ENCODE measurements at places on chromosomes 11 and 22.

GRCh38 chr11:106507645-106508306, 430.3 kb downstream of the AASDHPPT start:
- DNase-seq, result no peak

DNA sequence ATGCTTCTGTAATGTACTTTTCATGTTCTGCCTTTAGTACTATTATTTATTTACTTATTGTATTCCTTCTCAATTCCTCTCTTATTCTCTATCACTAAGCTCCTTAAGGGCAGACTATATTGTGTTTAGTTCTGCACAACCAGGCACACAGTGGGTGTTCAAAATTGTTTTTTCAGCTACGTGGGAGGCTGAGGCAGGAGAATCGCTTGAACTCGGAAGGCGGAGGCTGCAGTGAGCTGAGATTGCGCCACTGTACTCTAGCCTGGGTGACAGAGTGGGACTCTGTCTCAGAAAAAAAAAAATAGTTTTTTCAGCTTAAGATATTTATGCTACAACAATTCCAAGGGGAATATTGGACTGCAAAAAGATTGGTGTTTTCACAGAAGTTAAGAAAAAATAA, 17.4 kb upstream of the DDX17 start:
- DNase-seq, result no peak

GRCh38 chr11:61911128-61911700, 6.2 kb downstream of the RAB3IL1 start:
- no peak for DNase-seq

GRCh38 chr11:44066732-44067141, 667 bp downstream of the ACCS start:
- DNase-seq, result no peak

GRCh38 chr11:63573881-63574855, 11.0 kb upstream of the PLAAT2 start:
- no peak for DNase-seq

DNA sequence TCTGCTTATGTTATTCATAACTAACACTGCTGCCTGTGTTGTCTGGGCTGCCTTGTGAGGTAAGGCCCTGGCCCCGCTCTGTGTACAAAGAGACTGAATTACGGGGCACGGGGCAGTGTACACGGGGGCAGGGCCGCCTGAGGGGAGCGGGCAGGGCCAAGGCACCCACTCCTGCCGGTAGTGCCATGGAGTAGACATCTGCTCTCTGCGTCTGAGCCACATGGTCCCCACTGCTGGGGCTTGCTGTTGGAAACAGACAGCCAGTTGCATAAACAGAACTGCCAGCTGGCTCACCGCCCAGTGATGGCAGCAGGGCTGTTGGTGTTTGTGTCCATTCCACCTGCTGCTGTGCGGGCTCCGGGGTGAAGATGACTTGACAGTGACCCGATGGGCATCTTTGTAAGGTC, 19.8 kb downstream of the FAM118A start:
- DNase-seq, result peak; percentile 81

DNA sequence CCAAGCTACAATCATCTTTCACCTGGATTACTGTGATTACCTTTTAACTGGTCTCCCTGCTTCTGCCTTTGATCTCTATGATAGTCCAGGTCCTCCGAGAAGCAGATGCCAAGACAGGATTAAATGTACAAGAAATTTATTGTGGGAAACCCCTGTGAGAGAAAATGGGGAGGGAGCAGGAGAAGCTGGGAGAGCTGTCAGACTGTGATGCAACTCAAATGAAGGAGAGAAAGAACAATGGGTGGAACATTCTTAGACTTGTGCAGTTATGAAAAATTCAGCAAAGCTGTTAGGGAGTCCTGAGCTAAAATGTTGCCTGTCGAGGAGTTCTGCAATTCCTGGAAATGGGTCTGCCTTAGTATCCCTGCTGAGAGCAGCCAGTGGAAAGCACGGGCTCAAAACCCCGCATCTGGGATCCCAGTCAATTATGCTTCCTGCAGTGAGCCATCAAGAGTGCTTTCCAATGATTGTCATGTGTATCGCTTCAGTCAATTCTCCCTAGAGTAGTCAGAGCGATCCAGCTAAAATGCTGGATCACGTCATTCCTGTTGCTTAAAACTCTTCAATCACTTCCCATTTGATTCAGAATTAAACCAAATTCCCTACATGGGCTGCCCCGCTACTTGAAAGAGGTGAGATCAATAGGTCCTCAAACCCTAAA, 16.5 kb upstream of the CSTF3 start:
- DNase-seq, result no peak

DNA sequence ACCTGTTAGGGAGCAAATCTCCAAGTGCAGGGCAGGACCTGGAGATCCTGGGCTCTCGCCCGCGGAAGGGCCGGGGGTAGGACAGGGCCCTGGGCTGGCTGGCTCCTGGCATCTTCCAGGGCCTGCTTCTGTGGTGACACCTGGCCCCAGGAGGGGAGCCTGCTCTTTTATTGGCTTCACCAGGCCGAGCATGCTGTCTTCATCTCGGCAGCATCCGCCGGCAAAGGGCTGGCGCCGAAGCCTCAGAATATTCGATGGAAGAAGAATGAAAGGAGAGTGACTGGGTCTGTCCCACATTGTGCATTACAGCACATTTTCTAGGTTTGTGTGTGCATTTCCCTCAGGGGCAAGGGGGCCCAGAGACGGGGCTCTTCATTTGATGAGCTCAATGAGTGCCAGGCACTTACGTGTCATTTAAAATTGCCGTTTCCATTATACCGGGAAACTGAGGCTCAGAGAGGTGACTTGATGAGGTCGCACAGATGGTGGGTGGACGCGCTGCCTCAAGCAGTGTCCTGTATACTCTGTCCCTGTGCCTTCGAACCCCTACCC, 70.0 kb downstream of the RBX1 start:
- DNase-seq, result peak; percentile 3
